NT2/D1 (cell line): ENCODE measurements at places on chromosomes 2 and 18.

DNA sequence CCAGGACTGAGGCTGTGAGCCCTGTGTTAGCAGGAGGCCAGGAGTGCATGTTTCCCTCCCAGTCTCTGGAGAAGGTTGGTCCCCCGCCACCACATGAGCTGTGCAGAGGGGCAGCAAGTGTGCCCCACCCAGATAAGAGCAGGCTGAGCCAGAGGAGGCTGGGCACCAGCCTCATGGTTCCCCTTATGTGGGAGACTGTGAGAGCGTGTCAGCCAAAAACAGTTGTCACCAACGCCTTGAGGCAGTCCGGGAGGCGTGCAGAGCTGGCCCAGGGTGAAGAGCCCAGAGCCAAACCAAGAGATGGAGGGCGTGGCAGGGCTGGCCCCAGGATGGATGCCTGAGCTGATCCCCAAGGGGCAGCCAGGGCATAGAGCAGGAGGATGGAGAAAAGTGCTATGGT is 128.7 kb upstream of the GLI2 start:
- no peak for DNase-seq

DNA sequence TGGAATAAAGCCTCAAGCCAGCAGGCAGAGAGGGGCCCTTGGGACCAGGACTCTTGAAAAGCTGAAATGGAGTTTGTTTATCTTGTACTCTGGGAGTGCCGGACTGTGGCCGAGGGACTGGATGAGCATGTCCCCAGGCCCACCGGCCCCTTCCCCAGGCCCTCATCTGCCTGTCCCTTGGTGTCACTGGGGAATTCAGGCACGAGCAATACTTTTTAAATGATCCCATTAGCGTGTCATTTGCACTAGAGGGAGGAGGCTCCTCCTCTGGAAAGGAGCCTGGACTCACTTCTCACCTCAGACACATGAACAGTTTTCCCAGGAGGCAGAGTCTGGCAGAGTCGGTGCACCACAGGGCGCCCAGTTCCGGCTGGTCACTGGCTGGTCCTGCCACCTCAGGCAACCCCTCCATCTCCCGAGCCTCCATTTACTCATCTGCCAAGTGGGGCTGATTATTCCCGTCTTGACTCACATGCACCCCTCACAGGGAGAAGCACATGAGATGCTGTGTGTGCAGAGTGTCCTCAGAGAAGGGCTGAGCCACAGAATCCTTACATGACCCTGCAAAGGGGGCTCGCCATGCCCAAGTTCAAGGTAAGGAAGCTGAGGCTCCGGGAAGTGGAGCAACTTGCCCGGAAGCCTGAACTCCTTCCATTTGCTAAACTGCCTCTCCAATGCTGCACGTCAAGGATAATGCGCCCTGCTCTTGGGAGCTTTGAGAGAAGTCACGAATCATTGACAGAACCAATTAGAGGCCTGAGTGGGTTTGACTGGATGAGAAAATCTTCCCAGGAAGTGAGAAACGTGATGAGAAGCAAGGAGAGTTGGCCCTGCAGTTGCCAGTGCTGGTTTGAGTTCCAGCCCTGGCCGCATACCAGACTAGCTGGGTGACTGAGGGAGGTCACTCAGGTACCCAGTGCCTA is 26.7 kb downstream of the CIB4 start:
- DNase-seq: no peak

DNA sequence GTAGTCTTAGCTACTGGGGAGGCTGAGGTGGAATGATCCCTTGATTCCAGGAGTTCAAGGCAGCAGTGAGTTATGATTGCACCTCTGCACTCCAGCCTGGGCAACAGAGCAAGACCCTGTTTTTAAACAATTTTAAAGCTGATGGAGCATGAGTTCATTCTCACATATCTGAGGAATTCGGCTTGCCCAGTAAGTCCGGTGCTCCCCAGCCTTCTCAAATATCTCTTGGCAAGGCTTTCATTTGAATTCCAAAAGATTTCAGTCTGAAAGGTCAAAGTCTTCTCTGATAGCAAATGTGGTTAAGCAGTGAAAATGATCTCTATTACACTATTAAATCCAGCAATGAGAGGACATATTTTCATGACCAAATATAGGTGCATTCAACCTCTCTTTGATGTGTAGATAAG is 27.9 kb downstream of the PIEZO2 start:
- DNase-seq: no peak

DNA sequence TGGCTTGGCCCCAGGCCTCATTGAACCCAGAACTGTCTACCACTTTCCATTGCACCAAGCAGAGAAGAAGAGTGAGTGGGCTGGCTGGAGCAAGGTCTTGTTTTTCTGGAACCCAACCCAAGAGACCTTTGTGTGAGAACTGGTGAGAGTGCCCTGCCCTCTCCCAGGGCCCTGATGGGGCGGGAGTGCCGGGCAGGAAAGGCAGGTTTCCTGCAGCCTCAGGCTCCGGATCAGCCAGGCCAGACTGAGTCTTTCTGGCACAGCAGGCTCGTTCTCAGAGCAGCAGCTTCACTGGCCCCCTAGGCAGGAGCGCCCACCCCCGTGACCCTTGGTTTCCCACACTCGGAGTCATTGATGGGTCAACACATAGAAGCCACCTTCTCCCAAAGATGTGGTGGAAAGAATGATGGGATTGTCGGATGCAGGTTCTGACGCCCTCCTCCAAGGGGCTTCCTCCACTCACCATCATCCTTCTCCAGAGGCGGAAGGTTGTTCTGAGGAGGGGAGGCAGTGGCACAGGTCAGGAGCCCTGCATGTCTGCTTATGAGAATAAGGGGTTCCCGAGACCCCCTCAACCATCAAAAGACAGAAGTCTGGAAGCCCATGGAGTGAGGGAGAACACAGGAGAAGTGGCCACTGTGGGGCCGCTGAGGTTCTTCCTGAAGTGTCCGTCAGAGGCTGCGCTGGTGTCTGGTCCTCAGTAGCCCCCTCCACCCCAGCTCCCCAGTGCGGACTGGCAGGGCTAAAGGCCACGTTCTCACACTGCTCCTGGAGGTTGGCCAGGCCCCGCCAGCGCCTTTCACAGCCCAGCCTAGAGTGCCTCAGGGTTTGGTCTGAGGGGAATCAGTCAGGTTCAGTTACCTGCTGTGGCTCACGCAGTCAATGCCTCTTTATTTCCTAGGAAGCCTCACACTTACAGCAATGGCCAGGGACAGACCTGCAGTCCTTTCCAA is 62.8 kb upstream of the LAPTM4A start:
- no peak for DNase-seq

DNA sequence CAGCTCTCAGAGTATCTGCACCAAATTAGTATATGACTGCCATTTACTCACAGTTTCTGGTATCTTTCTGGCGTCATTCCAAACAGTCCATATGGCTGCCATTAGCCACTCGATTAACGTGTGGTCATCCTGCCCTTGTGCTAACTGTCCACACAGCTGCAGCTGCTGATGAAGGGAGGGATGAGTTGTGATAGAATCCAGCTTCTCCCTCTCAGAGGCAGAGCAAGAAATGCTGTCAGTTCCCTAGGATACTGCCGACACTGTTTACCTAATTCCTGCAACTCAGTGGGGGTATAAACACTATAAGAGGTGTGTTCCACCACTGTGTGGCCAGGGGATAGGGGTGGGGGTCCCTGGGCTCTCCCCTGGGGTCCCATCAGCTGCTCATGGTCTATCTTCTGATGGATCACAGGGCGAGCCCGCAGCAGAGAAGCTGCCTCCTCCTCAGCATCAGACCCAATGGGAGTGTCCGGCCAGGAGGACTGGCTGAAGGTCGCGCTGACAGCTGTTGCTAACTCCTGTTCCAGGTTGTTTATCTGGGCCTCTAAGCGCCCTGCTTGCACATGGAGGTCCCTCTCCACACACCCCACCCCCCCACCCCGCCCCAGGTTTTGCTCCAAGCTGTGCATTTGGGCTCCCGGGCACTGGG is 17.3 kb upstream of the KLHL23 start:
- DNase-seq: no peak

DNA sequence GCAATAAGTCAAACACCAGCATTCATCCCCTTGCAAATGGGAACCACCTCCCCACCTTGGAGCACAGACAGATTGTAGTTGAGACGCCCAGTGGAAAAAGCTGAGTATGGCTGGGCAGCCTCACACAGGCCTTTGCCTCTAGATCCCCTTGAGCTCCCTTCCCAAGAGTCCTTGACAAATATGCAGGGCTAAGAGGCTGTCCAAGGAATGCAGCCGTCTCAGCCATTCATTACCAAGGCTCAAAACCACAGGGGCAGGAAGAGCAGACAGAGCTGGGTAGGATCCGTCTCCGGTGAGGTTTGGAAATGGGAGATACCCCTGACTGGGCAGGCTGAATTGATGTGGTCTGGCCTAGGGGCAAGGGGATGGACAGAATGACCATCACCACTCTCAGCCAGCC is 557.1 kb downstream of the TNS1 start:
- no peak for DNase-seq

DNA sequence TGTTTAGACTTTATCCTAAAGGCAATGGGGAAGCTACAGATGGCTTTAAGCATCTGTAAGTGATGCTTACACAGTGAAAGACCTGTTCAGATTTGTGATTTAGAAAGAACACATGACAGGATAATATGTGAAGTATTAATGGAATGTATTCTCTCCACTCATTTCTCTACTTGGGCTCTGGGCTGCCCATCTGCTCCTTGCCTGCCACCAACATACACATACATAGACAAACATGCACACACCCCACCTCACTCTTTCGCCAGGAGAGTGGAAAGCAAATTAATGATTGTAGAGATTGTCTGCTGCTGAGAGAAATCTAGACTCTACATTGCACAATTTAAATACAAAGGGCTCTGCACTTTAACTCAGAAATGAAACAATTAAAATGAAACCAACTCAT is 61.0 kb upstream of the NFE2L2 start:
- no peak for DNase-seq

DNA sequence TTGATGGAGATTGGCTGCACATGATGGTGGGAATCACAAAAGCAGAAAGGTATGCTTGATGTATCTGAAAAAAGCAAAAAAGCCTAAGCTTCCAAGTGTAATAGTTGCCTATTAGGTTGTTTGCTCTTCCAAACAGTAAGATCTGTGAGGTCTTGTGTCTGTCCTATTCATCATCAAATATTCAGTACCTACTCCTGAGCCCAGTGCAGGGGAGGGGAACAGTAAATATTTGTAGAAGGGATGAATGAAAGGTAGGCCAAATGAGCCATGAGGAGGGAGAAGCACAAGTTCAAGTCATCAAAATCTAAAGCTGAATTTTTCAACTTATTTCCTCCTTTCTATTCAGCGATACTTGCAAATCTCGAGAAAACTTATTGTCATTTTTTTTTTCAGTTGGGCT is 153.2 kb upstream of the ETAA1 start:
- no peak for DNase-seq

DNA sequence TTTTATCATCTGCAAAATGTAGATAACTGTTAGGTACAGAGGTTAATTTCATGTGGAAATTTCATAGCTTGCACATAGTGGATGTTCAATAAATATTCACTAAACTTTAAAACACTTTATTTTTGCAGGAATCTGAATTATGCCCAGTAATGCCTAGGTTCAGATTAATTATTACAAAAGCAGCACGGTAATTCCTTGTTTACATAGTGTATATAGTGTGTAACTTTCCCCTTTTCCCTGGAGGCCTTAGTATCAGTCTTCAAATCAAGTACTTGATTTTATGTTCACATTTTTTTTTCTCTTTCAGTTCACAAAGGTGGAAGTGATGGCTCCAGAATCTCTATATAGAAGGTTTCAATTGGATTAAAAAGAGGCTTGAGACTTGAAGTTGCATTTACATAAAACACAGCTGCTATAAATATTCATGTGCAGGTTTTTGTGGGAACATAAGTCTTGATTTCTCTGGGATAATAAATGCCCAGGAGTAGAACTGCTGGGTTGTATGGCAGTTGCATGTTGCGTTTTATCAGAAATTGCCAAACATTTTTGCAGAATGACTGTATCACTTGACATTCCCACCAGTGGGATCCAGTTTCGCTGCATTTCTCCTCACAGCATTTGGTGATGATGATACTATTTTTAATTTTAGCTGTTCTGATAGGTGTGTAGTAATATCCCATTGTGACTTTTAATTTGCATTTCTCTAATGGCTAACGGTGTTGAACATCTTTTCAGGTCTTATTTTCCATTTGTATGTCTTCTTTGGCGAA is 27.6 kb upstream of the LGALSL start:
- no peak for DNase-seq

- DNase-seq: no peak
Observed at GRCh38 chr18:21686282-21687105, 18.1 kb downstream of the ABHD3 start.

DNA sequence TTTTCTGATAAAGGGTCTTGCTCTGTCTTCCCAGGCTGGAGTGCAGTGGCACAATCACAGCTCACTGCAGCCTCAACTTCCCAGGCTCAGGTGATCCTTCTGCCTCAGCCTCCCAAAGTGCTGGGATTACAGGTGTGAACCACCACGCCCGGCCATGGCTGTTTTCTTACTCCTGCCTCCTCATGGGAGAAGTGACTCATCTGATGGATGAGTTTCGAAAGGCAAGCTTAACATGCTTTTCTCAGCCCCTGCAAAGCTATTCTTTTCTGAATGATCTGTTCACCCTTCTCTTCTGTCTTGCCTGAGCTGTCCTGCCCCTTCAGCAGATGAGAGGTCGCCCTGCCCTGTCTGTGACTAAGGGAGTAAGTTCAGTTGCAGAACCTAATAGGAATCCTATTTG is 929 bp upstream of the CREG2 start:
- no peak for DNase-seq

DNA sequence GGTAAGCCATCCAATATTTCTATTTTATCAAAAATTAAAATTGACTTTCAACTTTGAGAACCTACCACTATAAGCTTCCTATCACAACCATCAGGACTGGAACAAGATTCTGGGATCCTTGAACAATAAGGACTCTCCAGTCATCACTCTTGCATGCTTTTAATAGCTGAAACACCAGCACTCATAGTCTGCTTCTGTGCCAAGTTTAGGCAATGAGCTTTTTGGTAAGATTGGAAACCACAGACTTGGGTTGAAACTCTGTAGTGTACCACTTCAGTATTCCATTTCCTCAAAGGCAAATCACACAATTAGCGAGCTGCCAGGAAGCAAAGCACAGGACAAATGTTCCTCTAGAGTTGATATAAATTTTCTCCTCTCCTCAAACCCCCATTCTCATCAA is 1065.8 kb upstream of the SLC39A10 start:
- no peak for DNase-seq

DNA sequence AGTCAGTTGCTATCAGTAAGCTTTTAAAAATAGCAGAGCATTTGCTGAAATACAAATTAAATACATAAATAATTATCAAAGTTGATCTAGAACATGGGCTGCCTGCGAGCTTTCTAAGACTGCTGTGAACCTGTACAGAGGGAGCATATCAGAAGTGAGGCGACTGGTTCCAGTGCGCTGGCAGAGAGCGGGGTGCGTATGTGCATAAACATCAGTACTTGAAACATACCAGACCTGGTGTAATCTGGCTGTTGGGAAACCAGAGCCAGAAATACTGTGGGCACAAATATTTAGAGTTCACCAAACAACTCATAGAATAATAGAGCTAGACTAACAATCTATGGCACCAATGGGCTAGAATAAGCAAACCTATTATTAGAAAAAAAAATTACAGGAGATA is 27.3 kb downstream of the PDIA6 start:
- no peak for DNase-seq

- DNase-seq: no peak
Observed at GRCh38 chr2:222952204-222952603, 91.4 kb downstream of the ACSL3 start.

- DNase-seq: no peak
Observed at GRCh38 chr2:107393516-107393915, 433.2 kb upstream of the RGPD4 start.
